NCI-H2081 treated with DMSO at 0.1 percent for 48 hours (cell line): ENCODE measurements at places on chromosomes 16 and 17.

DNA sequence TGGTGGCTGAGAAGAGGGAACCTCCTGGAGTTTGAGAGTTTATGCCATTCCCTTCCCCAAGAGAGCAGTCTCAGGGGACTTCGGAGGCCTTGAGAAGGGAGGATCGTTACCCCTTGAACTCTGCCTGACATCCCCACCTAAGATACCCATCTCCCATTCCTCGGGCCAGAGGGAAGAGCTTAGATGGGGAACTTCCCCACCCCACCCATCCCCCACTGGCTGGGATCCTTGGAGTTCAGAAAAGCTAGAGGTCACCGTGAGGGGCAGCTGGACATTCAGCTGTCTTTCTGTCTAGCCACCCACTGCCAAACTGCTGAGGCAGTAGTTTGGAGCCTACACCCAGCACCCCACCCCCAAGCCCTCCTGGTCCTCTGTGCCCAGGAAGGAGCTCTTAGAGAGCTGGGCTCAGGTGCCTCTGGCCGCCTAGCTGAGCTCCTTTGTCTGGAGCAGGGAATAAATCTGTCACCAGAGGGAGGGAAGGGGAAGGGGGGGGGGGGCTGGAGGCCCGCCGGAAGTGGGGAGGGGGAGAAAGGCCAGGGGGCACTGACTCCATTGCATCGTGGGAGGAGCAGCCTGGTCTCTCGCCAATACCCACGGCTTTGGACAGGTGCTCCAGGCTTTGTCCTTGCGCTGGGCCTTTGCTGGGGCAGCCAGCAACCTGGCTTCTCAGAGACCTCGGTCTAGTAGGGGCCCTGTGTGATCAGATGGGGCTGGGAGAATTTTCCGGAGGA lies 1.0 kb downstream of the HSD11B2 start:
- no peak for DNase-seq

DNA sequence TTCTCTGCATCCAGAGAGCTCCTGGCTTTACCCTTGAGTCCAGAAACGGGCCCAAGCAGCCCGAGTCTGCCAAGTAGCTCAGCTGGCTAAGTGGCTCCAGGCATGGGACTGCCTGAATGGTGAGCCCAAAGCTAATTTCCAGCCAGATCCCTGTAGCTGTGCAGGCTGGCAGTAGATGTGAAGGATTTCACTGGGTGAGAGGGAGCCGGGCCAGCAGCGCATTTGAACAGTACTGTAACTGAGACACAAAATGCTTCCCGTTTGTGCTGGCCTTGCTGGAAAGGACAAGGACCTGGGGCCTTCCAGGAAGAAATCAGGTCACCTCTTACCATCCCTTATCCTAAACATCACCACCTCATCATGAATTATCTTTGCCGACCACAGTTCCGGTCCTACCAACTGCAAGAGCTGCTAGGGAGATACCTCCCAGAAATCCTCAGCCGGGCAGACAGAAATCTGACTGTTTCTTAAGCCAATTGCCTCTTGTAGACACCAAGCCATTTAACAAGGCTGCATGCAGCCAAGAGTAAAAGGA lies 3.7 kb downstream of the TIMP2 start:
- no peak for DNase-seq

DNA sequence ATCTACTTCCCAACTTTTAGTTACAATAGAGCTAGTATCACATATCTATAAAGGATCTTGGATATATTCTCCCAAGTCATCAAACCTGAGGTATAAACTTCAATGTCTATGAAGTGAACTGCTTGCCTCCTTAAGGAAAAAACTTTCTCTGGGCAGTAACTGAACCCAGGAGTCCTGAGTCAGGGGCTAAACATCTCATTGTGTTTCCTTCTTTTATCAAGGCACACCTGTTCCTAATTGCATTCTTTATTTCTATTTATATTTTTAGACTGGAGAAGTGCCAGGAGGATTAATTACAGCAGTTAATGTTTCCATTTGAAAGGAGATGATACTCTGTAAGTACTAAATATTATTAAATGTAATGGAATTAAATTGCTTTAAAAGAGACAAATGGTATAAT lies 98.6 kb downstream of the CDH8 start:
- DNase-seq = no peak

GRCh38 chr17:36212966-36213365 lies 2.1 kb downstream of the CCL4L2 start:
- no peak for DNase-seq
